AG09319 (cell line): ENCODE measurements at places on chromosomes 7 and 10.

- no peak for DNase-seq
These were observed 2.2 kb upstream of the LGI1 start for GRCh38 chr10:93755443-93756116.

DNA sequence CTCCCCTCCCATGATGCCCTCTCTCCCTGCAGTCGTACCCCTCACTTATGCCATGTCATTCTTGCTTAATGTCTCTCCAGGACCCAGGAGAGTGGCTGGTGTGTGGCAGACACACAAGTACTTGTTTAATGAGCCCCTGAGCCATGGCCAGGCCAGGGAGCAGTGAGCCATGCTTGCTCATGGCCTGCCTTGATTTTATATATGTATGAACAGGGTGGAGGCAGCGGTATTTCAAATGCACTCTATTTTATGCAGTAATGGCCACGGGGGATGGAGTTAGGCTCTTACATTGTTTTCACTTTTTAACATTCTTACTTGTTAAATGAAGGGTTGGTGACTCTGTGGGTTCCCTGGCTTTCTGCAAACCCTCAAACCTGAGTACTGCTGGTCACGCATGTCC, 144.8 kb downstream of the FANK1 start:
- no peak for DNase-seq

- no peak for DNase-seq
These were observed 319.0 kb downstream of the GLRX3 start for GRCh38 chr10:130455111-130455695.

DNA sequence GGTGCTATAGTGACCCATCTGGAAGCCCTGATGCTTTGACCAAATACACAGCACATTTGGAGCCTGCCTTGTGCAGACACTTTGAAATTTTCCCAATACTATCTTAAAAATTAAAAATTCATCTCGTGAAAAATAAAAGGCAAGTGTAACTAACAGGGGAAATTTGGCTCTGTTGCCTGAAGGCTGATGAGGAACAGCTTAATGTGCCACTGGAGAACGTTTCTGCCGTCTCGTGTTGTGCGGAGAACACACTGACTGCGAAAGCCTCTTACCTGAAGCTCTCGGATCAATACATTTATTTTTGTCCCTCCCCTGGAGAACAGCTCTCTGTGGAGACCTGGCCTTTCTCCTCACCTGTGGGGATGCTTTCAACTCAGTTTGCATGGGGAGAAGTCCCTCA, 77.2 kb upstream of the CHST15 start:
- DNase-seq: no peak

DNA sequence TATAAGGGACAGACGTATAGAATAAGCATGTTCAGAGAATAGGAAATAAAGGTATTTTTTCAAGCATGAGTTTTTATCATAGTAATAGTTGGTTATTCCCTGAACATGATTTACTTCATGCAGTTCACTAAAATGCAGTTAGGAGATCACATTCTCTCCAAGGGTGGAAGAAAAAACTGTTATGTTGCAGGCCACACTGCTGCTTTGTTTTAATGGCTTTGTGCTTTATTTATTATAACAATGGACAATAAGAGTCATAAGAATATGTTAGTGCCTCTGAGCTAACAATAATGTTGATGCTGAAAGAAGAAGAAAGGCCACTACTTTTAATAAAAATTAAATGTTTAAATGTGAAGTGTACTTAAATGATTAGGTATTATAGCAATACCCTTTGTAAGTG, 78.5 kb upstream of the GATAD1 start:
- no peak for DNase-seq

DNA sequence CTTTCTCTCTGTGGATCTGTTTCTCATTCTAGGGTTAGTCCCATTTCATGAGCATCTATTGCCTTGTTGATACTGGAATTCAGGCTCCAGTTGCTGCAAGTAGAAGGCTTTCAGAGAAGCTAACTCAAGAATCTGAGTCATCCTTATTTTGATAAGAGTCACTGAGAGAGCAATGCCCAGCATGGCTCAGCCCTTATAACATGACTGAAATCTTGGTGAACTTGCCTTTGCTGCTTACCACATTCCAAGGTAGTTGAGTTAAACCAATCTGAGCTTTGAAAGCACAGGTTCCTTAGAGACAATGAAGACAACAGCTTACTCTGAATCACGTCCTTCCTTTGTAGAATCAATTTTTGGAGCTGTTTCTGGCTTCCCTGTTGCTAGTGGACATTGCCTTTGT, 53.6 kb upstream of the CHCHD3 start:
- DNase-seq: no peak

GRCh38 chr7:106022193-106022821, 59.2 kb downstream of the CDHR3 start:
- no peak for DNase-seq

- DNase-seq: peak; percentile 60
These were observed 673.1 kb downstream of the TNS3 start for GRCh38 chr7:46908770-46909169.

- DNase-seq: no peak
These were observed 7.0 kb downstream of the NEURL1 start for GRCh38 chr10:103500481-103500880.

GRCh38 chr7:100685631-100686145, 8.4 kb downstream of the GIGYF1 start:
- no peak for DNase-seq

GRCh38 chr10:115981081-115981480, 291.9 kb downstream of the GFRA1 start:
- no peak for DNase-seq
